ENCODE measurements at places on chromosomes 5 and 9. TPM values are rescaled to one million over a fixed set of nuclear protein-coding genes. Genes with fewer than 3 reads are reported as not detected.

Gene BNC2
- 22.0 TPM for total RNA-seq

DNA sequence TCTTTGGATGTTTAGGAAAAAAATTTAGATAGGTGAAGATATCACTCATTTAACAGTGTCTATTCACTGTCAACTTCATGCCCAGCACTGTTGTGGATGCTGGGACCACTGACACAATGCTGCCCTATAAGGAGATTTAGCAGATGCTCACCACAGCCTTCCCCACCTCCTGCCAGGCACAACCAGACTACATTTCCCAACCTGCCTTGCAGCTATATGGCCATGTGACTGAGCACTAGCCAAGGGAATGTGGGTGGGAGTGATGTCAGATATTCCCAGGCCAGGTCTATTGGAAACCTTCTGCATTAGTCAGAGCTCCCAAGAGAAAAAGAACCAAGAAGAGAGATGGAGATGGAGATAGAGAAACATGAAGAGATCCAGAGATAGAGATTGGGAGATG lies 302.6 kb upstream of the TAS2R1 start:
- DNase-seq = no peak

DNA sequence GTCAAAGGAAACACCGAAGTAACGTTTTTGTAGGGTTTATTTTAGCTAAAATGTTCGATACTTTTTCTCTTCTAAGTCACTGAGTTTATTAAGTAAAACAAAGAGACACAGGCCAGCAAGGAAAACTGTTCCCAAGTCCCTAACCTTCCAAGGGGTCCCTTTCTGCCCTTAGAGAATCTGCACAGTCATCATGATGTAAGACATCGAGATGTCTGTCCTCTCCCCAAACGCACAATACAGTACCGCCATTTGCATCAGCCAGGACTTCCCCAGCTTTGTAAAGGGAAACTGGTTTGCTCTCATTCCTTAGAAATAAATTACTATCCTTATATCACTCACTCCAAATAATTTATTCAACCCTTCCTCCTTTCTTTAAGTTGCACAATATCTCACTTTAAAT lies 89.3 kb downstream of the MARCHF11 start:
- no peak for DNase-seq

Gene PLAC8L1
- total RNA-seq = not detected

Gene STK32A
- total RNA-seq = 14.5 TPM

DNA sequence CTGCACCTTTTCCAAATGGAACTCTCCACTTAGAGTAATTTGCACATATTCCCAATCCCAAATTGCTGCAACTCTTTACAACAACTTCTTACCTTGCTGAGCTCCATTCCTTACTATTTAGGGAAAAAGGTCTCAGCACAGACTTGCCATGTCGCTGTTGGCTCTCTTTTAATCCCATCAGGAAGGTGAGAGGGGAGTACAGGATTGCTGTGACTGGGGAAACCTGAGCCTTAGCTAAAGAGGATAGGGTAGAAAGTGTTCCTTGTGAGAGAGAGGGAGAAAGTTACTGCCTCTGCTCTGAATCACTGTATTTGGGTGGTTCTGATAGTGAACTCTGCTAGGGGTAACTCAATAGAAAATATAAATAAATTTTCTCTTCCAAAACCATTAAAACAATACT lies 43.7 kb upstream of the GABRA1 start:
- no peak for DNase-seq

Gene CDC14B
- total RNA-seq = 27.9 TPM

Measured in aorta (tissue), 5 donors.